ENCODE measurements at places on chromosomes 7 and 10.

DNA sequence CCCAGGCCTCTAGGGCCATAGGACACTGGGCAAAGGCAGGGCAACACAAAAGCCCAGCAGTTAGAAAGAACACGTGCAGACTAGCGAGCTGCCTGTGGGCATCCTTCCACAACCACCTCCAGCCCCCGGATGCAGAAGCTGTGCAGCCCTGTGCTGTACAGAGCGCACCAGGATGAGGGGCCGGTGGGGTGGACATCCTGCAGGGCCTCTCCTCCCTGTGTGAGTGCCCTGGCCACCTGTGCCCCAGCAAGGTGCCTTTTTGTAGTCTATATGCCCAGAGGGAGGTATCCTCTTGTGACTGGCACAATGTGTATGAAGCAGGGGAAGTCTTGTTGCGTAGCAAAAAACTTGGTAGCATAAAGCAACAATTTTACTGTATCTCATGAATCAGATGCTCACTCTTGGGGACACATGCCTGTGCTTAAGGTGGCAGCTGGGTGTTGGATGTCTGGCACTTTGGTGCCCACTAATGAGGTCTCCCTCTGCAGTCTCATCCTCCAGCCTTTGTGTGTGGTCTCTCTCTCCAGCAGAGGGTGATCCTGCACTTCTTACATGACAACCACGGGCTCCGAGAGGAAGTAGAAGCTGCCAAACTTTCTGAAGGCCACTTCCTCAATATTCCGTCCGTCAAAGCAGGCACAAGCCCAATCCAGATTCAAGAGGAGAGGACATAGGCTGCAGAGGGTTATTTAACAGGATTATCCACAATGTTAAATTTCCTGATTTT, 8.7 kb downstream of the NCAPG2 start:
- no peak for DNase-seq

GRCh38 chr7:65722361-65722792, 150.5 kb upstream of the VKORC1L1 start:
- DNase-seq = peak; percentile 73

GRCh38 chr7:119270045-119270464, 1002.9 kb upstream of the KCND2 start:
- DNase-seq = no peak

GRCh38 chr10:128393546-128393945, 267.3 kb upstream of the MKI67 start:
- no peak for DNase-seq

DNA sequence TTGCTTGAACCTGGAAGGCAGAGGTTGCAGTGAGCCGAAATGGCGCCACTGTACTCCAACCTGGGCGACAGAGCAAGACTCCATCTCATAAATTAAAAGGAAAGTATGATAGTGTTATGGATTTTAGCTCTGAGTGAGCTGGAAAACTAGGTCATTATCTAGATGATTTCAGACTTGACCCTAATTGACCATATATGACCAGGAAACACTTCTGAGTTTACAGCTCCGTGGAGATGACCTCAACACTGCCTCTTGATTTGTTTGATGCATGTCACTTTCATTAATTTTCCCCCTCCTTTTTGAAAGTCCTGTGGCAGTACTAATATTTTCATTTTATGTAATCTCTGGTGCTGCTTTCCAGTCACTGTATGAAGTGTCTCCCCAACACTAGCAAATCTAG, 7.8 kb upstream of the SEC61A2 start:
- DNase-seq = no peak

DNA sequence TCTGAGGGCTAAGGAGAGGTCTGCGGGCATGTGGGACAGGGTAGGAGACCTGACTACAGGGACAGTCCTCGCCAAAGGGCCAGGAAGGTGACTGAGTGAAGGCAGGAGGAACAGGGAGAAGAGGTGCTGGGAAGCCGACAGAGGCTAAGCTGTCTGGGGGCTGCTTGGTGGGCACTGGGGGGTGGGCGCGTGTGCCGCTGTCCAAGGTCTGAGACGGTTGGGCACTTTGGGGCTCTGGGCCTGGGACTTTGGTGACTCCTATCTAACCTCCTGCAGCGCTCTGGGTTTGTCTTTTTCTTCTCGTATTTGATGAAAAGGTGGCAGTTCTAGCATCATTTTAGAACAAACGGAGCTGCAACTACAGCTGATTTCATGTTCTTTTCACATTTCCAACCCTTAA, 141.5 kb downstream of the C10orf105 start:
- DNase-seq = no peak

- no peak for DNase-seq
Measured at GRCh38 chr10:90986870-90987269, 66.0 kb upstream of the ANKRD1 start.

DNA sequence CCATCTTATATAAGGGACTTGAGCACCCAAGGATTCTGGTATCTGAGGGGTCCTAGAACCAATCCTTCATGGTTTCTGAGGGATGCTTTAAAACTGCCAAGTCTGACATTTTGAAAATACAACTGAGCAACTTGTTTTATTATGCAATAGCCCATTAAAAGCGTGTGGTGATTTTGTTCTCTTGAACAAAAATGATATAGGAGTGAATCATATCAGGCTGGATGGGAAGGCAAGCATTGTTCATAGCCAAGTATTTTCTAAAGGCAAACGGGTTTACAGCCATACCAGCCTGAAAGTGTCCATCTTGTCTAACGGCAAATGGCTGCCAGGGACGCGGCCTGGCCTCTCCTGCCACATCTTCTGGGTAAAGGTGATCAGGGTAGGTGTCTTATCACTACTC, 23.4 kb downstream of the RPP38 start:
- DNase-seq = no peak

DNA sequence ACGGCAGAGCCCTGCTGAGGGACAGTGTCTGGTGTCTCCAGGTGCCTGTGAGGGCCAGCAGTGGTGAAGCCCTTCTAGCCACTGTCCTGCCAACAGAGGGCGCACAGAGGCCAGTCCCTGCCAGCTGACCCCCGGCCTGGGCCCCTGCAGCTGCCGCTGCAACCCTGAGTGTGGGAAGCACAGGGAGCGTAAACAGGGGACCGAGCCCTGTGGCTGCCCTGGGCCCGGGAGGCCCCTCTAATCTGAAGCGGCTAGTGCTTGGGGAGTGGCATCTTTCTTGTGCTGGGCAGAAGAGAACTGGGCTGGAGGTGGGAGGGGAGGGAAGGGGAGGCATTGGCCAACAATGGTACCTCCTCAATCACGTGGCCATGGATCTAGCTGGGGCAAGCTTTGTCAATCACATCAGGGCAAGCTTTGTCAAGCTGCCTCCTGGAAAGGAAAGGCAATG, 34.6 kb downstream of the TRIM8 start:
- DNase-seq = peak; percentile 31

GRCh38 chr10:62373995-62374861, at the start of gene ZNF365:
ZNF365 (plus strand) TSS chr10:62374369; CDS start chr10:62376194, 1,825 bp downstream.
- peak; percentile 57 for DNase-seq

DNA sequence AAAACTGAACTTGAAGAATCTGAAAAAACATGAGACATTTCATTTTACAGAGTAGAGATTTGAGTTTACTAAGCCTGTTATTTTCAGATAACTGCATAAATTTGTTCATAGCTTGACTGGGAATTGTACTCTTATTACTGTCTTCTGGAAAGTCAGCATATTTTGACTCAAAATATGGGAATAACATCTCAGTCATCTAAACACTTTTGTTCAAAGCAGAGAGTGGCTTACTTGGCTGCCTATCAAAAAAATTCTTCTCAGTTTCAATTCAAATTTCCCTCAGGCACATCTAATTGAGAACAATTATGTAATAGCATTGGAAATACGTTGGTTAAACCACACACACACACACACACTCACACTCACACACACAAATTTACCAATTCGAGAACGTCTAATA, 384.6 kb downstream of the ARL4A start:
- no peak for DNase-seq

DNA sequence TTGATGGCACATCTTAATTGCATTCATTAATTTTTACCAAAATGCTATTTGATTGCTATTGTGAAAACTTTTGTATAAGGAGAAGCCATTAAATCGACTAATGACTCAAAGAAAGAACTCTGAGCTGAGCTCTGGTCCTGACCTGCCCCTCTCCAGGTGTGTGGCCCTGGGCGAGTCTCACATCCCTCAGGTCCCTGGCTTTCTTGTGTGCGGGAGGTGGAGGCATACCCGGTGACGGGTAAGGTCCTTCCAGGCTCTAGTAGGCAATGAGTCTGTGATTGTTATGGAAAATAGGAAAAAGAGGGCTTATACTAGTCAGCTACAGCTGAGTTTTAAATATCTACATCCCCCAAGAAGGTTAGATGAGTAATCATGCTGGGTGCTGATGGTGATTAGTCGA, 248.1 kb downstream of the GATA3 start:
- DNase-seq = no peak

- DNase-seq = no peak
Measured at GRCh38 chr7:23334482-23335056, 35.4 kb downstream of the MALSU1 start.

DNA sequence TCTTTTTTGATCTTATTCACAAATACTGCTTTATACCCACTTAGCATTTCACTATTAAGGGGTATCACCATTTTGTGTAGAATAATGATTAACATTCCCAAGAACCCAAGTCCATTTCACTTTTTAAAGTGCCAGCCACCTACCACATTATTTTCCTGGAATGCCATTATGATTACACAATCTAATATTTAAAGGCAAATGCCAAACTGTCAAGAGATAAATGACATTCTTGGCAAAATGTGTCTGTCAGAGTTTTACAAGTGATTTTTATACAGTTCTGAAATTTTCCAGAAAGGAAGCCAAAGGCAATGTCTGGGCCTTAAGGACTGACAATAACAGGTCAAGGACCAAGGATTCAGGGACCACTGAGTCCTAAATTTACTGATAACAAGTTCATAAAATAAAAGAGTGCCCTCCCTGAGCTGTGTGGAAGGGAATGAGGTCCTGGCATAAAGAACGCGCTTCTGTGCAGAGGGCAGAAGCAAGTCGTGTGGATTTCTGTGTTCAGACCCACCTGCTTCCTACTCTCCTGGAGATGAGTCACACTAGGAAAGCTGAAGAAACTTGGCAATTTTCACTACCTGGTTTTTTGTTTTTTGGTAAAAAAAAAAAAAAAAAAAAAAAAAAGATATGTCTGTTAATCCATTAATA, 66.5 kb downstream of the UBE2H start:
- no peak for DNase-seq

DNA sequence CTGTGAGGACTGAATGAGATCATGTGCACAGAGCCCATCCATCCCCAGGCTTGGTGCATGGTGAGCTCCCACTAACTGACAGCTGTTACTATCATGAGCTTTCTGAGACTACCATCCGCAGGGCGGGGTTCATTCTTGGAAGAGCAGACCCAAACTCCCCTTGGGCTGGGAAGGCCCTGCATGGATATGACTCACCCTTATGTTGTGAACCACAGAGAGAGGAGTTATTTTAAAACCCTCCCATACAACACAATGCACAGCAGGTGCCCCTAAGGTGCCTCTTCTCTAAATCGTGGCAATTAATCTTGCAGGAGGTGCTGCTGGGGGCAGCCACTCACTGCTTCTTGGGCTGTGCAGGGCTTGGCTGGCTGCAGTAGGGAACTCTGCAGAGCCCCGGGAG, 219.1 kb downstream of the GFRA1 start:
- no peak for DNase-seq
